ENCODE measurements at places on chromosomes 6 and 20.

- ATAC-seq: peak; percentile 42
Measured at GRCh38 chr6:73519926-73520687, 725 bp downstream of the EEF1A1 start.

DNA sequence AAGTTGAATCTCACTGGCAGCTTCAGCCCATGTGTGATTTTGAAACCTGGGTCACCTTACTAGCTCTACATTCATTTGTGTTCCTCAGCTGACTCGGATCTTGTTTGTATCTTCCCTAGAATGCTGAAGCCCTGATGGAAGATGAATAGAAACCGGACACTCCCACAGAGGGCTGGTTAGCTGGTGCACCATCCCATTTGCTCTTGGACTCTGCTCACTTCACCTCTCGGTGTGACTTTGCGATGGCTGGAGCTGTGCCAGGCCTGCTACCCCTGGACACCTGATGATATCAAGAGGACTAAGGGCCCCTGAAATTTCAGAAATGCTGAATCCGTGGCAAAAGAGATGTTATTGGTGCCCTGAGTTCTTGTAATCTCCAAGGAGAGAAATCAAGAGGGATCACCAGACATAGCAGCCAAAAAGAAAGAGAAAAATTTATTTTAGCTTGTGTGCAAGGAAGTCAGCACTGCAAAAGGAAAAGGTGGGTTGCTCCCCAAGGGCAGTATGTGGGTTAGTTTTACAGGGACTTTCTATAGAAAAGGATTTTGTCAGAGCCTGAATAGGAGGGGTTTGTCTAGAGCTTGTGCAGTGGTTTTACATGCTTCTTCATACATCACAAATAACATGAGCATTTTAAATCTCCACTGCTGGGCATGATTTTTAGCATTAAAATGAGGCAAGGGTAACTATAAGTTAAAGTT, 426.3 kb upstream of the NOX3 start:
- peak; percentile 35 for ATAC-seq

- no peak for ATAC-seq
Measured at GRCh38 chr6:12245763-12246718, 44.1 kb upstream of the EDN1 start.

DNA sequence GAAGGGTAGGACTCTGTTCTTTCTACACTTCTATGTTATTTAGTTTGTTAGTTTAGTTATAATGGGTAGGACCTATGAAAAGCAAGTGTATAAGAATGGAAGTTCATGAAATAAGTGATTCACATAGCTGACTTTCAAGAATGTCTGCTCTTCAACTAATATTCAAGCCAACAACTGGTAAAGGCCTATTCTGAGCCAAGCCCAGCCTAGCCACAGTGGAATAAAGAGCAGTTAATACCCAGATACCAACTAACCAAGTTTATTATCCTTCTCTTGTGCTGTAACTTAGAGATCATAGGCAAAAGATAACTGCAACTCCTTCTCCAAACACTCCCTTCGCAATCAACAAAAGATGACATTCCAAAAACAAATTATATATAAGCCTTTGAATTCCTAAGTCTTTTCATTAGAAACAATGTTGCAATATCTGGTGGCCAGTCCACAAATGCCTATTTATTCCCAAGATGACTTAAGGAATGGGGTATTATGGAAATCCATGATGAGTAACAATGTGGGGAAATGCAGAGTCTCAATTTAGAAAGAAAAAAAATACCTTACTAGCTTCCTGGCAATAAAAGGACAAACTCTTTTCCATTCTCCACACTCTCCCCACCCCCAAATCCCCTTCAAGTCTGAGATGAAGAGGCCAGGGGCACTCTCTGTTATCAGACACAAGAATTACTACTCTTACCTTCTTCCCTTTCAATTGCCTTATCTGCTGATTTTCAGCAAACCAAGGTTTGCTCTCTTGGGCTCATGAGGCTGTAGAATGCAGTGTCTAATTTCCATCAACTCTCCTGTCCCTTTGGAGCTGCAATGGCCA, 27.4 kb downstream of the BTBD9 start:
- no peak for ATAC-seq

DNA sequence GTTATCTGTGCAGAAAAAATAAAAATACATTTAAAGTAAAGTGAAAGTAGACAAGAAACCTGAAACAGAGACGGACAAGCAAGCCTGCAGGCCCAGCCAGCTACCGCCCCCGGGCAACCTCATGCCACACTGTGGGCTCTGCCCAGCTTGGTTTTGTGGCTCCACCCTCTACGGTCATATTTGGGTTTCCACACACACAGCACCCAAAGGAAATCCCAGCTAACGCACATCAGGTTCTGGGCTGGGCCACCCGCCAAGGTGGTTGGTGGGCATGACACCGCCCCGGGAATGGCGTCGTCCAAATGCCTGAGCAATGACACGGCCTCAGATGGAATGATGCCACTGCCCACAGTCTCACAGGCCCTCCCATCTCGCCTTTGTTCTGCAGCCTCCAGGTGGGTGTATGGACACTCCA, 22.9 kb downstream of the FAM110A start:
- no peak for ATAC-seq

GRCh38 chr6:134309227-134309626, 8.7 kb downstream of the SGK1 start:
- ATAC-seq: no peak

- no peak for ATAC-seq
Measured at GRCh38 chr6:18561037-18561750, 174.0 kb downstream of the RNF144B start.

GRCh38 chr6:42260972-42261371, 43.3 kb upstream of the MRPS10 start:
- peak; percentile 44 for ATAC-seq

DNA sequence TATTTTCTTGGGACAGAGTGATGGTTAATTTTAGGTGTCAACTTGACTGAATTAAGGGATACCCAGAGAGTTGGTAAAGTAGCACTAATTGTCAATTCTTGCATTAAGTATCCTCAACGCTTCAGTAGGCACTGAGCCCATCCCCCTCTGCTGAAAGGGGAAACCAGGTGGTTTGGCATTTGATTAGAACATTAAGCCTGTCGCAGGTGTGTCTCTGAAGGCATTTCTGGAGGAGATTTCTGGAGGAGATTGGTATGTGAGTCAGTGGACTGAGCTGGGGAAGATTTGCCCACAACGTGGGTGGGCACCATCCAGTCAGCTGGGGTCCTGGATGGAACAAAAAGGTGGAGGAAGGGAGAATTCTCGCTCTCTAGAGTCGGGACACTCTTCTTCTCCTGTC, 119.8 kb downstream of the RFX6 start:
- ATAC-seq: no peak

DNA sequence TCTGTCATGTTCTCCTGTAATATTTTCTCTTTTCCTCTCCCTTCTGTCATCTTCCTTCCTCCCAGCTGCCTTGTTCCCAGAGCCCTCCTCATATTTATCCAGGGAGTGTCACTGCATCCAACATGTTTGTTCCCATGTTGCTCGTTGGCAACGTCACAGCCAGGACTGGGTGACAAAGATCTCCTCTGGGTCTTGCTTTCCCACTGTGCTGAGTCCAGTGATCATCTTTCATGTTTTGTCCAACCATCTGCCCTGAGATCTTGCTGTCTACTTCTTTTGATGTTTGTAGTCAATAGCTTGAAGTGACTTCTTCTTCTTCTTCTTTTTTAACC, 26.6 kb downstream of the FARS2 start:
- ATAC-seq: no peak

- ATAC-seq: no peak
Measured at GRCh38 chr6:117960877-117961276, 53.8 kb downstream of the SLC35F1 start.

DNA sequence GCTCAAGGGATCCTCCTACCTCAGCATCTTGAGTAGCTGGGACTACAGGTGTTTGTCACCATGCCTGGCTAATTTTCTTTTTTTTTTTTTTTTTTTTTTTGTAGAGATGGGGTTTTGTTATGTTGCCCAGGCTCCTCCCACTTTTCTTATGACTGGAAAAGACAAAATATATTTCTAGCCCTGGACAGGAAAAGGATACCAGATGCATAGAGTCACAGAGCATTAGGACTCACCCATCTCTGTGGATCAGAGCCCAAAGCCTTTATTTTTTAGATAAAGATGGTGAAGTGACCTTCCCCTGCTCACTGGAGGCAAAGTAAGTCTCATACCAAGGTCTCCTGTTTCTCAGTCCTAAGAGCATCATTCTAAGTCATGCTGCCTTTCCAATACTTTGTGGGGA, 3.4 kb downstream of the TRIM10 start:
- no peak for ATAC-seq

DNA sequence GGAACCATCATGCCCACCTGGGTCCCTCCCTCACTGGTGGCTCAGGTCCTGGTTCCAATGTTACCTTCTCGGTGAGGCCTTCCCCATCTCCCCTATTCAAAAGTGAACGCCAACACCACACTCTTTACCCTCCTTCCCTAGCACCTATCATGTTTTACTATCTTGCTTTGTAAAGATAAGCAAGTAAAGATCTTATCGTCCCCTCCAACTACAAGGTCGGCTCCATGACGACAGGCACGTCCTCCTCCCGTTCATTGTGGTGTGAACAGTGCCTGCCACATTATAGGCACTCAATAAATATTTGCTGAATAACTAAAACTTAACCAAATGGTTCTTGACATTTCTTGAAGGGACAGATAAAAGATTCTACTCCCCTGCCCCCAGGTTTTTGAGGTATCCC, 147.1 kb downstream of the PREX1 start:
- ATAC-seq: no peak

DNA sequence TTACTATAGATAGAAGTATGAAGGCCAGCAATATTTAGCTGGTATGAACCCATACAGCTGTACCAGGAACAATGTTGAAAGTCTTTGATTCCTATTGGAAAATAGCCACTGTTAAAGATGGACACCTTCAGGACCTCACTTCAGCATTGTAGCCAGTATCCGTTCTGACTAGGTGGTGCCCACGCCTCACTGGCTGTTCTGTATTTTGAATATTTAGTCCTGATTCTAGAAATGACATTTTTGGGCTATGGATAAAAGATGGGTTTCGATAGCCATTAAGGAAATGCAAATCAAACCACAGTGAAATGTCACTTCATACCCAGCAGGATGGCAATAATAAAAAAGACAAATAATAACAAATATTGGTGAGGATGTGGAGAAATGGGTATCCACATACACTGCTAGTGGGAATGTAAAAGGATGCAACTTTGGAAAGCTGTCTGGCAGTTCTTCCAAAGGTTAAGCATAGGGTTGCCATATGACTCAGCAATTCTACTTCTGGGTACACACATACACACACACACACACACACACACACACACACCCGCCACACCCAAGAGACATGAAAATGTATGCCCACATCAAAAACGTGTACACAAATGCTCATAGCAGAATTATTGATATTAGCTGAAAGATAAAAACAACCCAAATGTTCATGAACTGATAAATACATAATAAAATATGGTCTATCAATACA, 56.8 kb downstream of the UTRN start:
- ATAC-seq: no peak

GRCh38 chr20:4272225-4272624, 256.9 kb upstream of the RNF24 start:
- no peak for ATAC-seq

- no peak for ATAC-seq
Measured at GRCh38 chr20:63606686-63607085, 20.2 kb downstream of the GMEB2 start.

- no peak for ATAC-seq
Measured at GRCh38 chr6:34005901-34006531, 139.9 kb downstream of the GRM4 start.

- ATAC-seq: no peak
Measured at GRCh38 chr6:7165890-7166267, 58.1 kb downstream of the RREB1 start.

GRCh38 chr6:20717743-20718142, 183.5 kb downstream of the CDKAL1 start:
- ATAC-seq: peak; percentile 49

- ATAC-seq: no peak
Measured at GRCh38 chr6:4564801-4565271, 211.4 kb upstream of the CDYL start.

- peak; percentile 81 for ATAC-seq
Measured at GRCh38 chr6:159017757-159018559, 18.0 kb upstream of the RSPH3 start.

DNA sequence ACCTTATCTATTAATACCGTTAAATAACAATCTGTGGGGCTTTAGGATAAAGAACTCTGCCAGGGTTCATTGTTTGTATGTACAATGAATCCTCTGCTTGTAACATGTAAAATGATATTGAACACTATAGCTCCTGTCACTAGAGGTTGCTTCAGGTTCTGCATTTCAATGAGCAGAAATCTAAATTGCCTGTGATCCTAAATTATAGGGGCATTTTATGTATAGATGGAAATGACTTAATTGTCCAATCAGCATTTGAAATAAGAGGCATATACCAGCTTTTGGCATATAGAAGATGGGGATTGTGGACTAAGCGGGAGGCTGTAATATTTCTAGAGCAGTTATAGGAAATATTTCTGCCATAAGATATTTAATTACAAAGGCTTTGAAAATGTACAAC, 2.0 kb downstream of the NCOA3 start:
- no peak for ATAC-seq

- no peak for ATAC-seq
Measured at GRCh38 chr20:17885544-17885943, 83.0 kb downstream of the SNX5 start.

DNA sequence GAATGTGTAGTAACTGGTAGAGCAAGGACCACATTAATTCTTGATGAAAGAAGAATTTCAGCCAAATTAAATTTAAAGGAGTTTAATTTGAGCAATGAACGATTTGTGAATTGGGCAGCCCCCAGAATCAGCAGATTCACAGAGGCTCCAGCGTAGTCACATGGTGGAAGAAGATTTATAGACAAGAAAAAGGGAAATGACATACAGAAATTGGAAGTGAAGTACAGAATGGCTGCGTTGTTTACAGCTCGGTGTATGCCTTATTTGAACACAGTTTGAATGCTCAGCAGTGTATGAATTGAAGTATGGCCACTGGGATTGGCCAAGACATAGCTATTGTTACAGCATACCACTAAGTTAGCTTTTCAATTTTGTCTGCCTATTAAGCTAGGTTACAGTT, 173.6 kb upstream of the ARG1 start:
- ATAC-seq: no peak

- ATAC-seq: no peak
Measured at GRCh38 chr6:121330516-121330915, 3.8 kb downstream of the TBC1D32 start.

DNA sequence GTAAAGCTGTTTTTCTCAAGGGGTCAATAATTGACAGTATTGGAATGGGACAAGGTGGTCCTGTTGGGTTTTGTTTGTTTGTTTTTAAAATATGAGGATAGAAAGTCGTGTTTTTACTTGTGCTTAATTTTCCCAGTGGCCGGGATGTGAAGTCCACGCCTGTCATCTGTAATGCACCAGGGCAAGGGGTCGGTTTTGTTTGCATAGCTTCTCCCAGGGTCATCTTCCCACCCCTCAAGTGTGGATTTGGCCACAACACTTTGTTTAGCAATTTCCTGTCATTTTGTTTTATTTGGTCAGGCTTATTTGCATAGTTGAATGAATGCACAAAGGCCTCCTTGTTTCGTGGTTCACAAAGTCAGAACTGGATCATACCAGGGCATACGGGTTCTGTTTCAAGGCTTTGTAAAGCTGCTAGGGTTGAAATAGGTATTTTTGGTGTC, 29.8 kb downstream of the SYNJ2 start:
- no peak for ATAC-seq

- peak; percentile 93 for ATAC-seq
Measured at GRCh38 chr20:54633374-54634355, 158.3 kb downstream of the DOK5 start.

Data from stimulated activated memory B cell treated with anti-CD40 and anti-IgM and Interleukin-4, amounts not matched to agents 10 μg/mL and 1 μg/mL and 100 μg/mL, for 72 hours (primary cell).